Thyroid gland (tissue), 4 donors: ENCODE measurements at places on chromosomes 7 and 10.
A peak's percentile ranks its signal among the peaks of the same experiment; 100 is the strongest.

GRCh38 chr7:137935884-137936508 is 65.9 kb downstream of the CREB3L2 start:
- no peak for DNase-seq

DNA sequence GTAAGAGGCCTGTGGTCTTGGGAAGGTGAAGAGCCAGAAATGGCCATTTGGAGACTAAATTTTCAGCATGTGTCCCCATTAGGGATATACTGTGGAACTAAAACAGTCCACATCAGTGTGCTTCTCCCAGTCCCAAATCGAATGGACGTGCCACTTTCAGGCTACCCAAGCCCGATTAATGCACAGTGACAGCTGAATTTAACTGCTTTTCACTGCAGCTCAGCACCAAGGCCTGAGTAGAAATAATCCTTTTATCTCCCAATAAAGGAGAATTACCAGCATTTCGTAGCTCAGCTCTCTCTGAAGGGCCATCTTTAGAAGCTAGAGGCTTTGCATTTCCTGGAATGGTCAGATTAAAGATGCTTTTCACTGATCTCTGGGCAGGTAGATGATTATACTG is 183.3 kb downstream of the NPSR1 start:
- no peak for DNase-seq

DNA sequence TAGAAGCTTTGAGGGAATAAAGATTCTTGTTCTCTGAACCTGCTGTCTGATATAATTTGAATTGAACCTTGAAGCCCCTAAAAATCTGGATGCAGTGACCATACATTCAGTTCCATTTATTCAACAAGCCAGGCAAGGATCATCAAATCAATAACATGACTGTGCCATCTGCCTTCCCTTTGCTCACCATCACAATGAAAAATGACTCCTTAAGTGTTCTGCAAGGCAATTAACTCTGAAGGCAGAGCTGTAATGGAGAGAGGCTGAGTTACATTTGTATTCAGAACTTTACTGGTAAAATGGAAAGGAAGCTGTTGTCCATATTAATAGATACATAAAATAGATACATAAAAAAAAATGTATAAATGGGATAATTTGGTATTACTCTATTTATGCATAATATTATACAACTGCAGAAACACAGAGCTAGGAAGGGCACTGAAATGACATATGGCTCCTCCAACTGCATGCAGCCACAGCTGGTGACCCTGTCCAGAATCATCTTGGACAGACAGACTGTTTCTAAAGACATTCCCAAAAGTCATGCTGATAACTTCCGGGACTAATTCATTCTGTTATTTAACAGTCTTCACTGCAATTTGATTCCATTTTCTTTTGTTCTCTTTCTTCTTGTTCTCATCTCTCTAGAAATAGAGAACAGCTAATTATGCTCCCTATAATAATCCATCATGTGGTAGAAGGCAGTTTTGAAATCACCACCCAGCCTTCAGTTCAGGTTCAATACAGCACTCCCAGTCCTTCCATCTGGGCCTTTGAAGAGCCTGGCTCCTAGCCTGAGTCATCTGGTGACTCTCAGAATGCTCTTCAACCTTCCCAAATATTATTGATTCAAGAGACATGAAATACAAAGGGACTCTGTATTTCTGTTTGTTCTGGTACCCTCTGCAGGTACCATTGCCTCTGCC is 412.6 kb downstream of the GFRA1 start:
- DNase-seq: no peak

GRCh38 chr7:144026203-144026883 is 22.4 kb upstream of the OR2A5 start:
- no peak for DNase-seq

DNA sequence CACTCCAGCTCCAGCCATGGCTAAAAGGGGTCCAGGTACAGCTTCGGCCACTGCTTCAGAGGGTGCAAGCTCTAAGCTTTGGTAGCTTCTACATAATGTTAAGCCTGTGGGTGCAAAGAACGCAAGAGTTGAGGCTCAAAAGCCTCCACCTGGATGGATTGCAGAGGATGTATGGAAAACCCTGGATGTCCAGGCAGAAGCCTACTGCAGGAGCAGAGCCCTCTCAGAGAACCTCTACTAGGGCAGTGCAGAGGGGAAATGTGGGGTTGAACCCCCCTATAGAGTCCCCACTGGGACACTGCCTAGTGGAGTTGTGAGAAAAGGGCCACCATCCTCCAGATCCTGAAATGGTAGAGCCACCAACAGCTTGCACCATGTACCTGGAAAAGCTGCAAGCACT is 10.7 kb upstream of the RNF32 start:
- no peak for DNase-seq

GRCh38 chr10:101011517-101012423 is 12.2 kb downstream of the LZTS2 start:
- DNase-seq: no peak

DNA sequence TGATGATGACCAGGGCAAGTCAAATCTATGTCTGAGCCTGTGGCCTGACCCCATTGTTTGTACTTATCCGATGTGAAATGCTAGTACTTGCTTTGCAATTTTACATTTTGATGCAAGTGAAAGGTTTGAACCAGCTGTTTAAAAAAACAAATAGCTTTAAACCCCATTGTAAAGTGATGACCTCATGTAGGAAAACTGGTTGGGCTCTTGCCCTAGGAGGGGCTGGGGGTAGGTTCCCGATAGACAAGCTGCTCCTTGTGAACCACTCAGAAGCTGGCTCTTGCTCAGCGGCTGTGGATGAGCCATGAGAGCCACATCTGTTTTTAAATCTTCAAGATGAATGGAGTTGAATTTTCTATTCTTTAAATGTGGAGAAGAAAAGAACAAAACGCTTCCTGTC is 185.3 kb downstream of the WDR11 start:
- DNase-seq: peak; percentile 5

DNA sequence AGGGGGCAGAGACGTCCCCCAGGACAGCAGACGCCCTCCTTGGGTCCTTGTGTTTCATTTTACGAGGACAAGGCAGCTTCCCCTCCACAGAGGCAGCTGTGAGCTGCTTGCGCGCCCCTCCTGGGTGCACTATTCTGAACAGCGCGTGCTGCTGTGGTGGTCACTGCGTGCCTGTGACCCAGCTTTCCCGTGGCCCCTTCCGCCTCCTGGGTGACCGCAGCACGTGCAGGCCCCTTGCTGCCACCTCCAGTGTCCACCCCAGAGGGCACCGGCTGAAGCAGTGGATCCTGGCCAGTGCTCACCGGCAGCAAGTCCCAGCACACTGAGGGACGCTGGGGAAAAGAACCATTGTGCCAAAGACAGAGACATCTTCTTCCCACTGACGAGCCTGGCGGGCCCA is 81.4 kb downstream of the TCERG1L start:
- no peak for DNase-seq

GRCh38 chr10:19952224-19953010 is 136.2 kb downstream of the PLXDC2 start:
- no peak for DNase-seq

DNA sequence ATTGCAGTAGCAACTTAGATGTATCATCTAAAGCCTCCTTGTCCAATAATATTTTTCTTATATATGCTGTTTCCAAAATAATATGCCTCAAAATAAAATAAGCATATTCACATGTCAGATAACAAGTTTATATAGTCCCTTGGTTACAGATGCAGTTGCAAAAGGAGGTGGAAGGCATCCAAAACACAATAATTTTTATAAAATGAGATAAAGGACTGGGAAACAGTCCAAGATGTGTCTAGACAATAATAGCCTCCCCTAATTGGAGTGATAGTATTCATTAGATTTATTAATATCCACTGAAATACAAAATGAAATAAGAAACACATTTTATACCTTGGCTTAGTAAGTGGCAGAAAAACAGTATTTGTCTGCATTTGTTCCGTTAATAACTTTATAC is 30.3 kb downstream of the BCAP29 start:
- DNase-seq: no peak
